ENCODE measurements at places on chromosomes 1 and 21.

GRCh38 chr1:177824508-177824982 is 145.3 kb downstream of the SEC16B start:
- no peak for DNase-seq

GRCh38 chr21:36704281-36704957 is 5.5 kb downstream of the SIM2 start:
- no peak for DNase-seq

- DNase-seq, result peak; percentile 79
Measured at GRCh38 chr1:200894712-200895442, at the start of gene INAVA. INAVA (plus strand) TSS chr1:200894900; CDS start chr1:200898401, 3,501 bp downstream.

- no peak for DNase-seq
Measured at GRCh38 chr1:196078691-196079090, 529.5 kb downstream of the KCNT2 start.

DNA sequence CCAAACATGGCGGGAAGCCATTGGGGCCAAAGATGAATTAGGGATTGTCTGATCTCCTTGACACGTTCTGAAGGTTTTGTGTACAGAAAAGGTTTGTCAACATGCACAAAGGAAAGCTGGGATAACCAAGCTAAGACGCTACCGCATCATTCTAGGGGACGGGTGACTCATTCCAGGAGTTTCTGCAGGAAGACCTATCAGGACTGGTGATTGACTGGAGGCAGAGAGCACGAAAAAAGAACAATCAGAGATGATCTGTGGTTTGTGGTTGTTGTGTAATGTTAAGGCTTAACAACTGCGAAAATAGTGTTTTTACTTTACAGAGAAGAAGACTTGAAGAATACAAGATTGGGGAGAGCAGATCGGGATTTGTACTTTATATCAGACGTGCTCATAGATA is 22.2 kb upstream of the ERG start:
- DNase-seq, result no peak

DNA sequence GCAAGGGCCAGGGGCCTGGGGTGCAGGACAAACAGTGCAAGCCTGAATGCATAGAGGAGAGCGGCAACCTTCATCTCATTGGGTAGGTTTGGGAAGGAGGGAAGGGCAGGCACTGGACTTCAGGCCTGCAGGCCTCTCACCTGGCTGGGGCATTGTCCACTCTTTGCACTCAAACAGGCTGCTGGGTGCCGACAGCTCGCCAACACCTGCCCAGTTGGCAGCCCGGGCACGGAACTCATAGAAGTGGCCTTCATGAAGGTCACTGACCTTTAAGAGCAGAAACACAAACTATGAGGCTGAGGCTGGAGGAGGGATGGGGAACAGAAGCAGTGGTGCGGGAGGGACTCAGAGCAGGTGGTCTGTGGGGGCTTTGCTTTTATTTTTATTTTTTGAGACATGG is 30.7 kb downstream of the MYOM3 start:
- DNase-seq, result no peak

- no peak for DNase-seq
Measured at GRCh38 chr21:45892916-45893739, 88.4 kb upstream of the COL6A1 start.

DNA sequence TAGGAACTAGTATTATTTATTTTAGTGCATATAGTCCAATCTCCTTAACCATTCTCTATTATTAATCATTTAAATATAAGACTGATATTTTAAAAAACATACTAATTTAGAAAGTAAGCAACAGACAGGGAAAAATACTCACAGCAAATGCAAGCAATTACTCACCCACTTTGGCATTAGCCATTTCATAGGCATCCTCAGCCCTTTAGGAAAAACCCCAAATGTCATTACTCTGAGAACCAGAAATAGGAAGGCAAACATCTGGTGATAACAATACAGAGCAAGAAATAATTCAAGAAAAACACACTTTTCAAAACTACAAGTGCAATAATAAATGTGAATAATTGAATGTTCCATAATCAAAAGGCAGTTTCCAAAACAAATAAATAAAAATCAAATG is 545.1 kb downstream of the PLPP3 start:
- no peak for DNase-seq

- no peak for DNase-seq
Measured at GRCh38 chr1:22041505-22041904, 11.0 kb upstream of the CDC42 start.

DNA sequence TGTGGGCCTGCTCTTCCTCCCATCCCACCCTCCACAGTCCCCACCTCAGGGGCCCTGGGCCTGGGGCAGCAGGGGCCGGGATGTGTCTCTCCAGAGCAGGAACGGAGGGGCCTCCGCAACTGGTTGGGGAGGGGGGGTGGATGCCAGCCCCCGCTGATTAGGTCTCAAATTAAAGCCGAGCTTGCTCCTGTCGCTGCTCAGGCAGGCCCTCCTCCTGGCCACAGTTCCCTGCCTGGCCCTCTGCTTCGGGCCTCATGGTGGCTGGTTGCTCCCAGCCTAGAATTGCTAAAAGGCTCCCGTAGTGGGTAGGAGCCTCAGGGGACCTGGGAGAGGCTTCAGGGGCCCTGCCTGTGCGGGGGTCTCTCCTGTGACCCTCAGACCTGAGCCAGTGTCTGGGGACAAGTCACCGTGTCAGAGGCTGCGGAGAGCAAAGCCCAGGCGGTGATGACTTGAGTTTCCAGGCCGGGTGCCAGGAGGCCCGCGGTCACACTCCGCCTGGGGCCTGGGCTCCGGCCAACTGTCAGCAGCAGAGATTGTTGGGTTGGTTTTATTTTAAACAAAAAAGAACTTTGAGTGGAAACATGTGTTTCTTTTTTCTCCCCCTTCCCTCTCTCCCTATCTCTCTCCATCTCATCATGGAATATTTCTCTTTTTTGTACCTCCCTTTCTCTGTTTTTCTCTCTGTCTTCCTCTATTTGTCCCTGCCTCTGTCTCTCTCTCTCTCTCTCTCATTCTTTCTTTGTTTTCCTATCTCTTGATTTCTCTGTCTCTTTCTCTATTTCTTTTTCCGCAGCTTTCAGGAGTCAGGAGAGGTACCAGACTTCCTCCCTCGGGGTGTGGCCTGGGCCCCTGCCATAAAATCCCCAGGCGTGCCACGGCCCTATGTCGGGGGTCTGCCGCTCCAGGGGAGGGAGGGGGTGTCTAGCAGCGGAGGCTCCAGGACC is 20.0 kb upstream of the EPHA2 start:
- DNase-seq, result peak; percentile 85

GRCh38 chr21:31124010-31124409 is 85.7 kb upstream of the KRTAP19-8 start:
- no peak for DNase-seq

DNA sequence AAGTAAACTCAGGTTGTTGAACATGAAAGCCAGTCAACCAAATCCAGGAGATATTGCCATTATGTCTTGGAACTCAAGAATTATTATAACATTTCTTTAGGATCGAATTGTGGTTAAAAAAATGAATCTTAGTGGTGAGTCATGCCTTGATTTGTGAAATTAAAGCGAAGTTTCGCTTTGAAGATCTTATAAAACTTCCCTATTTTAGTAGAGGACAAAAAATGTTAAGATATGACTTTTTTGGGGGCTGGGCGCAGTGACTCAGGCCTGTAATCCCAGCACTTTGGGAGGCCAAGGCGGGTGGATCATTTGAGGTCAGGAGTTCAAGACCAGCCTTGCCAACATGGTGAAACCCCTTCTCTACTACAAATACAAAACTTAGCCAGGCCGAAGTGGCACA is 39.5 kb upstream of the PTBP2 start:
- DNase-seq, result no peak

- peak; percentile 94 for DNase-seq
Measured at GRCh38 chr1:164558461-164559341, at the start of gene PBX1. PBX1 (plus strand) TSS chr1:164559184.

GRCh38 chr1:236495467-236496112 is 28.2 kb upstream of the LGALS8 start:
- no peak for DNase-seq

DNA sequence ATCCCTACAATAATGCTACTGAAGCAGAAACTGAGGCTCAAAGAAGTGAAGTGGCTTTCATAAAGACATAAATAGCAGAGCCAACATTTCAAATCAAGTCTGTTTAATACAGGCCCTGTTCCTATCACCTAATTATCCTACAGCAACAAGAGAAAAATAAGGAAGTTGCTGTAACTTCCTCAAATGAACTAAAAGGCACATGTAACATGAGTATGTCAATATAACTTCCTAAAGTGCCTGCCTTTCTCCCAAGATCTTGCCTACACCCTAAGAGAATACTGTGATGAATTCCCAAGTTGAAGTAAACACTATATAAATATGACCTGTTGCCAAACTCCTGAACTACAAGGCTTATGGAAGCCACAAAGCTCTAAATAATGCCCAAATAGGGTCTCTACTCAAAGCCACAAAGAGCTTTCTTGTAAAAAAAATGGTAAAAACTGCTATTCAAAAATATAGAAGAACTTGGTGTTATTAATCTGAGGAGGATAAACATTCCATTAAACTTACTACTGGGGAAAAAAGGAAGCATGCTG is 8.6 kb downstream of the BEND5 start:
- no peak for DNase-seq

DNA sequence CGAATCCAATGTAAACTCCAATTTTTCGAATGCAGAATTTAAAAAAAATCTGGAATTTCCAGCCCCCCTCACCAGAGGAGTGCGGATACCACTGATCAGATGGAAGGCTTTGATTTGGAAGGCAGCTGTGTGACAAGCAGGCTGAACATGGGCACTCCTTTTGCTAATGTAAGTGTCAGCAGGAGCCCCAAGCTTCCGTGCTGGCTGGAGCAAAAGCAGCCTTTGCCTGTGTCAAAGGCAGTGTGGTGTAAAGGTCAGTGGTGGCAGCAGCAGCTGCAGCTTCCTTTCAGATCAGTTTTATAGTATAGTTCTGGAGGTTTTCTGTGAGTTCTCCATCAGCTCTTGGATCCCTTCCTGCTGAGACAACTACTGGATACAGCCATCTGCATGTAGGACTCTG is 259.9 kb downstream of the CTH start:
- no peak for DNase-seq

GRCh38 chr21:36261459-36261858 is 58.5 kb upstream of the MORC3 start:
- DNase-seq, result no peak

GRCh38 chr1:85289207-85289847 is 12.9 kb upstream of the BCL10 start:
- DNase-seq, result peak; percentile 99

- no peak for DNase-seq
Measured at GRCh38 chr1:160971618-160972056, 17.0 kb upstream of the ITLN2 start.

- DNase-seq, result no peak
Measured at GRCh38 chr1:51733793-51734522, 117.1 kb downstream of the OSBPL9 start.

DNA sequence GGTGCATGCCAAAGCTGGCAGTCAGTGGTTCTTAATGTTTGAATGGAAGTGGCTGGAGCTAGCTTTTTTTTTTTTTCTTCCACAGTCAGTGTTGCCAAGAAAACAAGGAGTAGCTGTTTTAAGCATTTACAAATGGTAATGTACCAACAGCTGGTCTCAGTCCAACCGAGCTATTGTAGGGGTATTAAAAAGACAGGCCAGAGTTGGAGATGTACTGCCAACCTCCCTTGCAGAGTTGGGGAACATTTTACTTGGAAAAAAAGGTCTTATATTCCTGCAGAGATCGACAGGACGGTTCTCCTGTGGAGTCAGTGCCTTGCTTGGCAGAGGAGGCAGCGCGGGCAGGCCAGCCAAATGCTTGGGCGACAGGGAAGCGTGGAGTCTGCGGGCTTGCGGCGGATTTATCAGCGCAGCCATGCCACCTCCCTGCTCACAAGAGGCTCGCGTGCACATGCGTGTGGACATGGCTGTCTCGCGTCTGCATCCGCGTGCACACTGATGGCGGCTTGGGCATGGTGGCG is 338.1 kb downstream of the RPS6KC1 start:
- no peak for DNase-seq

DNA sequence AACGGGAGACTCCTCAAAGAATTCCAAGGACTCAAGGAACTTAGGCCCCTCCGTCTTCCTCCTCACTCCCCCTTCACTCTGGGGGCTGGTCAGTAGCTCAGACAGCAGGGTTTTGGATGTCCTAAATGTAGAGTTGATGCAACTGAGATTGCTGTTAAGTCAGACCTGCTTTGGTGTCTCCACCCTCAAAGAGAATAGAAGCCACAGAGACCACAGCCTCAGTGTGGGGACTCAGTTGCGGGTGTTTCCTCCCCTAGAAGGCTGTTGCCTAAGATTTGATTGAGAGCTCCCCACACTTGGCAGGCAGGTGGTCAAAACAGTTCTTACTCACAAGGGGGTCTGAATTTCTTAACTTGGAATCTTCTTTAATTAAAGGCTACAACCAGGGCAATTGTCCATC is 7.6 kb downstream of the MAN1C1 start:
- no peak for DNase-seq

DNA sequence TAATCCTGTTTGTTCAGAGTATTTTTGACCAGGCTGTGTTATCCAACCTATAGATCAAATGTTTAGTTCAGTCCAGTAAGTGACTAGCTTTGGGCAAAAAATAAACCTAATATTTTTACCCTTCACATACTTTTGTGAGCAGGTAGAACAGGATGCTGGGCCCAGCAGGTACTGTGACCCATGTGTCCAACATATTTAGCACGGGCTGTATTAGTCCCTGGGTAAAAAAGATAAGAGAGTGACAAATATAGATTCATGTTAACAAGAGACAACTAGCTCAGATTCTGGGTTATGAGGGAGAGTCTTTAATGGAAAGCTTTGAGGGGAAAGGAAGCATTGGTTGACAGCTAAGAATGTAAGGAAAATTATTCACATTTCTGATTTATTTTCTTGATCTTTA is 43.1 kb downstream of the OLFM3 start:
- DNase-seq, result no peak

DNA sequence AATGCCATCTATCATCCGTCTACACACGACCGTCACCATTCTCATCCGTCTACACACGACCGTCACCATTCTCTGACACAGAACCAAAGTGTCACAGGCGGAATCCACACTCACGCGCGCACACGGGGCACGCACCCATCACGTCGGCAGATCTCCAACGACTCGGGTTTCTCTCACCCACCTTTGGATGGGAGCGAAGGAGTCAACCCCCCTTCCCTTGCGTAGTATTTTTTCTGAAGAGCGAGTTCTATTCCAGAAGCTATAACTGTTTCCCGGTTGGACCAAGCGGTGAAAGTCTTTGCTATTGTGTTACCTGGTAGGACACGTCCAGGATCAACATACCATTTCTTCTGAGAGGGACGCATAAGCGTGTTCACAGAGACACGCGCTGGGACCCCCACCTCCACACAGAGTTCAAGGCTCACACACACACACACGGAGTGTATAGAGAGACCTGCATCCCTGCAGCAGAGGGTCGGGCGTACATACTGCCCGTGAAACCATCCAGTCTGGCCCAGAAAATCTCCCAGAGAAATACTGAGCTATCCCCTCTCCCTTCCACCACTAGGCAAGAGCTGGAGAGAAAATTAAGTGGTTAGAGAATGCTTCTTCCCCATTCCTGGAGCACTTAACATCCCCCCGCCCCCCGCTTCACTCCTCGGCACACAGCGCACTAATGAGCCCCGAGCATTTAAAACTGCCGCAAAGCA is 741 bp downstream of the DUSP10 start:
- DNase-seq, result no peak

- DNase-seq, result no peak
Measured at GRCh38 chr1:59154401-59154800, 142.5 kb upstream of the FGGY start.

GRCh38 chr1:36160949-36161485 is 5.1 kb downstream of the MAP7D1 start:
- peak; percentile 64 for DNase-seq

All from PC-9 (cell line).